ENCODE measurements at places on chromosomes 2 and 18. TPM values are rescaled to one million over a fixed set of nuclear protein-coding genes. Genes with fewer than 3 reads are reported as not detected.

Gene MC4R
- not detected for total RNA-seq

Gene FAM237A
- total RNA-seq: not detected

Gene EHD3
- total RNA-seq: 12.4 TPM

Gene RASGRP3
- total RNA-seq: 0.25 TPM

Gene TFCP2L1
- 13.8 TPM for total RNA-seq

Gene ZDBF2
- total RNA-seq: 4.0 TPM

Gene MCEE
- 8.5 TPM for total RNA-seq

Gene TMEM17
- total RNA-seq: 2.5 TPM

Gene SP100
- total RNA-seq: 146 TPM

Gene CD8B2
- not detected for total RNA-seq

Gene MLPH
- total RNA-seq: 0.63 TPM

Gene IL1F10
- total RNA-seq: not detected

Gene PTGR3
- 14.4 TPM for total RNA-seq

Gene LYPD1
- total RNA-seq: not detected

Gene FOXD4L1
- total RNA-seq: 0.03 TPM

Gene CNOT9
- total RNA-seq: 65.7 TPM

Gene LGALSL
- 21.1 TPM for total RNA-seq

Gene SCTR
- not detected for total RNA-seq

Gene C1GALT1C1L
- total RNA-seq: 0.11 TPM

Gene IL1RN
- 28.9 TPM for total RNA-seq

Gene SCN2A
- total RNA-seq: 0.78 TPM

Gene CHAC2
- total RNA-seq: 14.3 TPM

Gene CDKL4
- total RNA-seq: not detected

Gene HOXD12
- total RNA-seq: not detected

Gene PASK
- total RNA-seq: 9.7 TPM

Gene ANO7
- 0.24 TPM for total RNA-seq

Gene CHRNG
- total RNA-seq: not detected

Gene EVX2
- total RNA-seq: not detected

Gene FABP1
- not detected for total RNA-seq

Gene NYAP2
- not detected for total RNA-seq

Gene SP5
- total RNA-seq: not detected

Gene ALPG
- total RNA-seq: not detected

Gene UGT1A5
- 0.53 TPM for total RNA-seq

Gene CERKL
- not detected for total RNA-seq

Gene FEV
- total RNA-seq: not detected

Gene PIAS2
- total RNA-seq: 11.9 TPM

Gene CYP27A1
- 0.44 TPM for total RNA-seq

Gene NDUFB3
- 143 TPM for total RNA-seq

All from foreskin keratinocyte (primary cell).